Caco-2 (cell line): ENCODE measurements at places on chromosomes 12 and 14. TPM values are rescaled to one million over a fixed set of nuclear protein-coding genes. Genes with fewer than 3 reads are reported as not detected.
A peak's percentile ranks its signal among the peaks of the same experiment; 100 is the strongest.

- DNase-seq, result no peak
Measured at GRCh38 chr12:51667269-51667668, 76.2 kb downstream of the SCN8A start.

- peak; percentile 79 for DNase-seq
Measured at GRCh38 chr14:20418501-20418909, 5.2 kb upstream of the TEP1 start.

DNA sequence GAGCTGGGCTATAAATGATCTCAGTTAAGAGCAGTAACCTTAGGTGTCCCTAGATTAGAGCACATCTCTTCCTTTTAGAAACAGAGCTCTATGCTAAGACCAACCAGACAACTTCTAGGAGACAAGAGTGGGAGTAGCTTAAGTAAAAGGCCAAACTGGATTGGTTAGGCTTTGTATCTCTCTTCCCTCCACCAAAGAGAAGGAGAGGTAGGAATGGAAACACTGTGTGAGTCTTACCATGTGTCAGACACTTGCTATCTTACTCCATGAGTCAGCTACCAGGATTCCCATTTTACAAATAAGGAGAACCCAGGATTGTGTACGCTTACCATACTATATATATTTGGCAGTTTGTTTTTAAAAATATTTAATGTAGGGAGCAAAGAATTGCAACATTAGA is 122.9 kb downstream of the PAX9 start:
- no peak for DNase-seq

DNA sequence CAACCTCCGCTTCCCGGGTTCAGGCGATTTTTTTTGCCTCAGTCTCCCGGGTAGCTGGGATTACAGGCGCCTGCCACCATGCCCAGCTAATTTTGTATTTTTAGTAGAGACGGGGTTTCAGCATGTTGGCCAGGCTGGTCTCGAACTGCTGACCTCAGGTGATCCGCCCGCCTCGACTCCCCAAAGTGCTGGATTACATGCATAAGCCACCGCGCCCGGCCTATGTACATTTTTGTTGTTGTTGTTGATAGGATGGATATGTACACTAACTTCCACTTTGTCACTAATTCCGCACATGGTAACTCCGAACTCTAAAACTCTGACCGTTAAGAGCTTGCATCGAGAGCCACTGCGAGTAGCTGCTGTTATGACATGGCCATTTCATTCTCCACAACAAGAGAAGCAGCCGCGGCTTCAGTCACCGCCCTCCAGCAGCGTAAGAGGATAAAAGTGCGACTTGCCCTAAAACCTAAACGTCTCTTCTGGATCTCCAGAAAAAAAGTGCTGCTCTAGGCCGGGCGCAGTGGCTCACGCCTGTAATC is 742 bp upstream of the MARS1 start:
- no peak for DNase-seq

- DNase-seq, result no peak
Measured at GRCh38 chr14:64628940-64629408, 75.2 kb upstream of the PLEKHG3 start.

GRCh38 chr14:86961106-86961716 is 1031.8 kb downstream of the GALC start:
- no peak for DNase-seq

GRCh38 chr12:96719660-96720362 is 187.2 kb upstream of the NEDD1 start:
- no peak for DNase-seq

- no peak for DNase-seq
Measured at GRCh38 chr14:72822946-72823611, 70.8 kb downstream of the DPF3 start.

- no peak for DNase-seq
Measured at GRCh38 chr14:67852926-67853604, 33.5 kb downstream of the RAD51B start.

- no peak for DNase-seq
Measured at GRCh38 chr14:66206554-66206953, 279.6 kb upstream of the CCDC196 start.

GRCh38 chr14:101590616-101591015 is 29.3 kb downstream of the DIO3 start:
- DNase-seq, result no peak

DNA sequence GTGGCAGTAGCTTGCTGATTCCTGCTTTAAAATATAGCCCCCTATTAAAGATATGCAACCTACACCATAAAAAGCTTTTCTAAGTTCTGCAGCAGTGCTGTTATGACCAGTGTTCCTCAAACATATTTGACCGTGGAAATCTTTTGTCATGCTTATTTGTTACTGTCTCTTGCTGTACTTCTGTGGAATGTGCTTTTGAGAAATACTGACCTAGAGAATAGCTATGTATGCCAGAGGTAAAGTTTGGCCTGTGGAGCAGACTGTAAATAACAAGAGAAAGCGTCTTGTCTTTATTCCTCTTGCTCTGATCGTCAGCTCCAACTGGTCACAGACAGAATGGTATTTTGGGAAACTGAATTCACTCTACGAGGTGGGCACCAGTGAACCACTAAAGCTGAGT is 239.0 kb downstream of the FBXL14 start:
- DNase-seq, result no peak

DNA sequence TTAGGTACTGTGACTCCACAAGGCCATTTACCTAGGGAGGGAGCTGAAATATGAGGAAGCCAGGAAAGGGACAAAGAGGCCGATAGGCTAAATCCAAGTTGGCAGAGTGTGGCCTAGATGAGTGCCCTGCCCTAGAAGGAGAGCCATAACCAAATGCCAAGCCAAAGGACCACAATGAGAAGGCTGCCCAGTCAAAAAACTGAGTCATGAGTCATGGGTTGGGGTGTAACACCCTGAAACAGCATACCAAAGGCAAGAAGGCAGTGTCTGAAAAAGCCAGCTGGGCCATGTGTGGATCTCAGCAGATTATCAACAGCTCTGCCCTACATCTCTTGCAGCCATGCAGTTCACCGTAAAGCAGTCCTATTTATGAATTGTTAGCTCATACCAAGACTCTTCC is 171.7 kb downstream of the PHLDA1 start:
- DNase-seq, result no peak

DNA sequence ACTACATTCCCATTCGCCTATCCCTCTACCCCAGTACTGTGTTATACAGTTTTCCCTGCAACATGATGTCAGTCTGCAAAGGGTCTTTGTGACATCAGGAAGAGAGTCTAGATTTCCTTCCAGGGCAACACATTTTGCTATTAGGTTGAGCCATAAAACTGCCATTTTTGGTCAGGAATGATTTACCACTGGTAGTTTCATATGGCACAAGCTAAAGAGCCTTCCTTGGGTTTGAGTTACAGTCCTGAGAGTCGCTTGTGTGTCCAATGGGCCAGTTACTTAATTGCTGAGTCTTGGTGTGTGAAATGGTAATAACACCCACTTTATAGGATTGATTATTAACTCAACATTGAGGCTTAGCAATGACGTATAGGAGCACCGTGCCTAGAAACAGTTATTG is 22.6 kb upstream of the AMIGO2 start:
- no peak for DNase-seq

DNA sequence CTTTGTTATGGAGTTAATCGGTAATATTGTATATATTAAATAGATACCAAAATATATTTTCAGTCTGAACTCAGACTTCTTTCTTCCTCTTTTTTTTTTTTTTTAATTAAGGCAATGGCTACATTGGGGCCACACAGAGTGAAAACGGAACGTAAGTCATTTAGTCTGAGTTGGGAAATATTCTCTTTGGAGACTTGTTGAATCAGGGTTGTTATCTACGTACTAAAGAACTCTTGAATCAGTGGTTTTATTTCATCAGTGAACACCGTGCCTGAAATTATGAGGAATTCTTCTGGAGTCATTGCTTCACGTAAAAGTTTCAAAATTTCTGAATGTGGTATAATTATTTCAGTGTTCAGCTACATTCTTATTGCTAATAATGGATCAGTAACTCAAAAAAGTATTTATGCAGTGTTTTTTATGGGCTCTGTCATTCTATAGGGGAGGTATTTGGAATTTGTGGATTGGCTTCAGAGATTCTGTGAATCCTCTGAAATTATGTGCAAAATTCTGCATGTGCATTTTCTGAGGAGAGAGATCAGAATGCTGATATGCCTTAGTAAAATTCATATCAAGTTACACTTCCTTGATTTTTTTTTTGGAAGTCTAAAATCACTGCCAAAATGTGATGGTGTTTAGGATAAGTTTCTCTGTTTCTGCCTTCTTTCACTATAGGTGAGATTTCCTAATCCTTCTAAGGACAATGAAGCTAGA is 39.6 kb downstream of the BRMS1L start:
- no peak for DNase-seq

- no peak for DNase-seq
Measured at GRCh38 chr12:87047691-87048090, 791.5 kb upstream of the MGAT4C start.

GRCh38 chr14:69459122-69459521 is 25.4 kb upstream of the PLEKHD1 start:
- DNase-seq, result no peak

DNA sequence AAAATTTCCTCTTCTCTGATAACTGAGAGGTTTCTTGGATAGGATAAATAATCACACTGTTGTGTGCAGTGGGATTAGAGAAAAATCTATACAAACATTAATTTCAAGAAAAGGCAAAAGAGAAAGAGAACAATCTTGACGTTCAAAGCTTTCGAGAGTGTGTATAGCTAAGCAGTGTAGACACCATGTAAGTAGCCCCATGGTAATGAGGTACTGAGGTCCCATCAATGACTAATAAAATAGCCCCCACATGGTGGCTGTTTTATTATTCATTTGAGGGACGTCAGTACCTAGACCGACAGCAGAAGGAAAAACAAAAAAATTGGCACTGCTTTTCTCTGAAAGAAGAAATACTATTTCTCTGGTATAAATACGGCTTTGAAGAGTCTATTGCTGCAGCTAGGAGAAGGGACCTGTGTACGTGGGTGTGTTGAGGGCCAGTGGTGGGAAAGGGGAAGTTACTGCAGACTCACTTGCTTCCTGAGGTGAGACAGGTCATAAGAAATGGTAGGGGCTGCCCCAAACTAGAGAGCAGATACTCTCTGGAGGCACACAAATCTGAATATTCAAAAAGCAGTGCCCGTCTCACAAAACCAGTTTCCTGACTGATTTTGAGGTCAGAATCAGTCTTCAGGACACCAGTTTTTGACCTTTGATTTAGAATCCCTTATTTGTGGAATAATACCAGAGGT is 339.8 kb downstream of the EMP1 start:
- DNase-seq, result no peak

DNA sequence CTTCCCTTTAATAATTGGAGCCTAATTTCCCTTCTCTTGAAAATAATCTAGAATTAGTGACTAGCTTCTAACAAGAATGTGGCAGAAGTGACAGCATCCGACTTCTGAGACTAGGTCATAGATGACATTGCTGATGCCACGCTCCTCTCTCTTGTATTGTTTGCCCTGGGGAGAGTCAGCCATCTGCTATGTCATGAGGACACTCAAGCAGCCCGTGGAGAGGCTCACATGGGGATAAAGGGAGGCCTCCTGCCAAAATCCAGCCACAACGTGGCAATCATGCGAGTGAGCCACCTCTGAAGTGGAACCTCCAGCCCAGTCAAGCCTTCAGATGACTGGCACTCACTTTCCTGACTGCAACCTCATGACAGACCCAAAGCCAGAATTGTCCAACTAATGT is 54.2 kb upstream of the LRRK2 start:
- DNase-seq, result no peak

GRCh38 chr12:122743895-122744525 is 8.6 kb upstream of the DENR start:
- DNase-seq, result no peak

- no peak for DNase-seq
Measured at GRCh38 chr12:93247313-93247991, 130.3 kb upstream of the NUDT4 start.

DNA sequence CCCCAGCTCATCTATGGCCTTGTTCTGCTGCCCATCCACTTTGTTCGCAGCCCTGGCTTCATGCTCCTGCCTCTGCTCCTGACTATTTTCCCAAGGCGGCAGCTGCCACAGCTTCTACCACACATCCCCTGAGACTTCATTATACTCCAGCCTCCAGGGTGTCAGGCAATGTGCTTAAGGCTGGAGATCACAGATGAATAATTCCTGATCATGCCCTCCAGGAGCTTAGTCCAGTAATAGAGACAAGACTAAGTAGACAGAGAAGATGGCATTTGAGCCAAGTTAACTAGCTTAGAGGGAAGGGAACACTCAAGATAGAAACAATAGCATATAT is 7.1 kb downstream of the TAPBPL start:
- DNase-seq, result no peak

DNA sequence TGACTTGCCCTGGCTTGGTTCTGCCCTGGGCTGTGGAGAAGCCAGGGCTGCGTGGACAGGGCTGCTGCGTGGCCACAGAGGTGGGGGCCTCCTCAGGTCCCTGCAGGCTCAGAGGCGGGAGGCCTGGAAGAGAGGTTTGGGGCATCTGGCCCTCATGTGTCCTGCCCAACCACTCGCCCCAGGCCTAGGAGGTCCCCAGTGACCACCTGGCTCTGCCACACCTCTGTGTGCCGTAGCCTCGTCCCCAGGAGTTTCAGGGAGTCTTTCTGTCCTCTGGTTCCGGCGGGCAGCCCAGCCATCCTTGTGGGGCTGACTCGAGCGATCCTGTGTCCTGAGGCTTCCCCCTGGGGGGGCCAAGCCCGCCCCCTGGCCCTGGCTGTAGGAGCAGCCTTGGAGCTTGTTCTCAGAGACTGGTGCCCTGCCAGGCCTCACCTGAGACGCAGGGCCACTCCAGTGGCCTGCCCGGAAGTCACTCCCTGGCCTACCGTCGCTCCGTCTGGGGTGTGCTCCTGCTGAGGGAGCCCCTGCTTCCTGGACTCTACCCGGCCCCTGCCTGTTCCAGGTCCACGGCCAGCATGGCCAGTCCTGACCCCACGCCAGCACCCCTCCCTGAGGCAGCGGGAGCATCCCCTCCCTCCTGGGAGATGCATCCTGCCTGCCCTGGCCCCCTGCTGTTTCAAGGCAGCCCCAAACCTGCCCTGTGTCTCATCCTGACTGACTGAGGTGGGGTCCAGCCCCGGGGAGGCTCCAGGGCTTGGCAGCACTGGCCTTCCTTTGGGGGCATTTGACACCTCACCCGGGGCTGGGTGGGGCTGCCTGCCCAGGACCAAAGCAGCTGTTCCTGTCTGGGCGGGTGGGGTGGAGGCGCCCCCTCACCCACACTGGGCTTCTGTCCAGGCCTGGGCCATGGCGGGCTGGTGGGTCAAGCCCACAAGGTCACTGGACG is 13.9 kb downstream of the ASPG start:
- no peak for DNase-seq

- DNase-seq, result no peak
Measured at GRCh38 chr12:101799774-101800173, 31.0 kb downstream of the GNPTAB start.

DNA sequence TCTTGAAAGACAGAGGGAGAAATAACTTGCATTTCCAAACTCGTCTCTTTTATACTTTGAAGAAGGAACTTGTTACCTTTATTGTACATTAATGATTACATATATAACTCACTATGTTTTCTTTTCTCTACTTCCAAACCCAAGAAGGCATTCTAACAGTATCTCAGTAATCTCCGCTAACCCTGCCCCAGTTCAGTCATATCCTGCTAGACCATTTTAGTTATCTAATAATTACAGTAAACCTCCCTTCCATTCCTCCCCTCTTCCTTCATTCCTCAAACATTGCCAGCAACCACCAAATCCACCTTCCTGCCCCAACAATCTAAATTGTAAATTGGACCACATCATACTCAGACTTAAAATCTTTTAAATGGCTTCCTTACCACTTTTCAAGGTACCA is 30.6 kb downstream of the STK38L start:
- no peak for DNase-seq

Gene ANO2
- total RNA-seq, result 0.63 and 0.68 TPM in 2 replicates

Gene AHNAK2
- 0.77 and 0.81 TPM in 2 replicates for total RNA-seq

Gene EML5
- 0.11 and 0.28 TPM in 2 replicates for total RNA-seq

Gene IRF2BPL
- total RNA-seq, result 24.1 and 24.7 TPM in 2 replicates

Gene KRT77
- total RNA-seq, result not detected in 2 replicates

Gene BDKRB2
- total RNA-seq, result 1.4 and 2.0 TPM in 2 replicates
